ENCODE measurements at places on chromosomes 12 and 14.

GRCh38 chr12:131365821-131366260, 345.0 kb upstream of the SFSWAP start:
- ATAC-seq: no peak

DNA sequence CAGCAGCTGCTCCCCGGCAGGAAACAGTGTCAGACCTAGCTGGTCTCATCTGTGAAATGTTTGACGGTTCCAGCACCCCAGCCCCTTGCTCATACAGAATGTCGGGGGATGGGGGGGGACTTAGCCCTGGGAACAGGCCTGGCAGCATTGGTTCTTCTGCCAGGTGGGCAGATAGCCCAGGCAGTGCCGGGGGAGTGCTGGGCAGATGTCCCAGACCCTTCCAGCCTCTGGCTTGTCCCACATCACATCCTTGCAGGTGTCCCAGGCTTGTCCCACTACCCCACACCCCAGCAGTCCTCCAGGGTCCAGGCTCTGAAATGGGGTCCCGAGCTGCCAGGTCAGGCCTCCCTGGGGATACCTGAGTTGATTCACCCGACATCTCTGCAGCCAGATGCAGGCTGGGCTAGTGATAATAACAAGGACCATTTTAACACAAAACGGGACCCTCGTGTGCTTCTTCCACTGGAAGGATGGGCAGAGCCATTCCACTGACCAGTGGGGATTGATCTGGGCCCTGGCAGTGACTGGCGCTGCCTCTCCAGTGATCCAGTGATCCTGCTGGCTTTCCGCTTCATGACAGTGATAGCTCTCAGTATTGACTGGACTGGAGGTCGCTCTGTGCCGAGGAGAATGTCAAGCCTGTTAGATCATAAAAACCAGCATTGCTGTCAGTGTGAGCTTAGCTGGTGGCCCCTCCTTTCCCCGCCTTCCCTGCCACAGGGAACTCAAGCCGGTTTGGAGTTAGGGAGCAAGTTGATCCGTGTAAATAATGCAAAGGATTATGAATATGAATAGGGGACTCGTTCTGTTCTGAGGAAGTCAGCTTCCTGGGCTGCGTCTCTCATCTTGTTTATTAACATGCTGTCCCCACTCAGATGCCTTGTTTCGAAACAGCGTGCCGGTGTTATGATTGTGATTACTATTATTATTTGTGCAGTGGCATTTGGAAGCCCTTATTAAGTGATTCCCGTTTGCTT, 180.6 kb downstream of the AACS start:
- ATAC-seq: no peak

DNA sequence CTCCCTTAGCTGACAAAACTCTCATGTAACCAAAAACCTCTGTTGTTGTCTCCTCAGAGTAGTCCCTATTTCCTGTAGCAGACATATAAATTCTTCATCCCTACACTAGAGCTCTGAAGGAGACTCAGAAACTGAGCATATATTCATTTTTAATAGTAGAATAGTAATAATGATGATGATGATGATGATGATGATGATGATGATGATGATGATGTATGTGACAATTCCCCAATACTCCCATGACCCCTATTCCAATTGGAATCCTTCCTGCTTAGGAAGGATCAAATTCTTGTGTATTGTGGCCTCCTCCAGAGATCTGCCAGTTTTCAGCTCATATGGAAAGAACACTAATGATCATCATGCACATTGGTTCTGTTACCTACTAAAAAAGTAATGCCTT, 26.7 kb downstream of the RASSF9 start:
- no peak for ATAC-seq

GRCh38 chr12:30200864-30201263, 417.1 kb upstream of the TMTC1 start:
- ATAC-seq: no peak

DNA sequence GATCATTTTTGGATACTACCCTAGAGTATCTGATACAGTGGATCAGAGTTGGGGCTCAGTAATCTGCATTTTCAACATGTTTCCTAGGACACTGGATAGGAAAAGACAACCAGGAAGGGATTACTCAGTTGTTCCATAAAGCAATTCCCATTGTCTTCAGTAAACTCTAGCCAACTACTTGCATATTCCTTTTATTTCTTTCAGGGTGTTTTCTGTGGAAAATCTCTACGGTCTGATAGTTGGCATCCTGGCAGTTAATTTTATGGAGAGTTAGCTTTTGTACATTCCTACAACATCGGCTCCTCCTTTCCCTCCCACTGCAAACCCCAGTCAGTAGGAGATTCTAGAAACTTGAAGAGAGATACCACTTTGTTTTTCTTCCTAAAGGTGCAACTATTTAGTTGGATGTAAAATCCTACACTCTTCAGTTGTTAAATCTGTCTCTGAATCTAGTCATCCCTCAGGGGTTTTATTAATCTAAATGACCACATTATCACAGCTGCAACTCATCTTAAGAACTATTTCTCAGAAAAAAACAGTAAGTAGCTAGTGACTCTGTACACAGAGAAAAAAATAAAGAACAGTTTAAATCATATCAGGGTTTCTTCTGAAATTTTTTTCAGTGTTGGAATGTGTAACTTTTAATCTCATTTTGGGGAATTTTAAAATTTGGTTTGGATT, 103.9 kb downstream of the PDE3A start:
- ATAC-seq: no peak

DNA sequence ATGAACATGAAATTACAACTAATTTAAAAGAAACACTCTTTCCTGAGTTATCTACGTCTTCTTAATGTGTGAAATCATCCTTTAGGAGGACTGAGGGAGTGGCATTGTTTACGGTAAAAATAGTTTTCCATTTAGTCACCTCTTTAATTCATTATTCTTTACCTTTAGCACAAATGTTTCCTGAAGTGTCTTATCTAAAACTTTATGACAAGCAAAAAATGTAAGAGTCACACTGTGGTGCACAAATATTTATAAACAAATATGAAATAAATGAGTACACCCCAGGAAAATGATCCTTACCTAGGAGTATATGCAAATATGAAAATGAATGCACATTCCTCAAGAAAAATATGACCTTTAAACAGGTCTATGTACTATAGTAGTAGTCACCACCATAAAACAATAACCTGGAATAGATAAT, 104.6 kb downstream of the PTPRR start:
- no peak for ATAC-seq

- ATAC-seq: no peak
These were observed 326.4 kb downstream of the RPL10L start for GRCh38 chr14:46325157-46325556.

- no peak for ATAC-seq
These were observed 50.4 kb downstream of the MYRFL start for GRCh38 chr12:69875416-69875935.

GRCh38 chr12:49505672-49506071, 33.2 kb upstream of the KCNH3 start:
- ATAC-seq: no peak

- no peak for ATAC-seq
These were observed 16.0 kb upstream of the RNASE10 start for GRCh38 chr14:20489093-20489994.

DNA sequence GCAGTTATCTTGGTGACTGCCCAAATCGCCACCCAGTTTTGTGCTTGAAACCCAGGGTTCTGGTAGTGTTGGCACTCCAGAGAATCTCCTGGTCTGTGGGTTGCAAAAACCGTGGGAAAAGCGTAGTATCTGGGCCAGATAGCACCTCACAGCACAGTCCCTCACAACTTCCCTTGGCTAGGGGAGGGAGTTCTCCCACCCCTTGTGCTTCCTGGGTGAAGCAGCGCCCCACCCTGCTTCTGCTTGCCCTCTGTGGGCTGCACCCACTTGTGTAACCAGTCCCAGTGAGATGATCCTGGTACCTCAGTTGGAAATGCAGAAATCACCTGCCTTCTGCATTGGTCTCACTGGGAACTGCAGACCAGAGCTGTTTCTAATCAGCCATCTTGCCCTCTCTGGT, 16.4 kb downstream of the CLEC2D start:
- no peak for ATAC-seq

GRCh38 chr12:79935624-79936345, 888 bp upstream of the PPP1R12A start:
- ATAC-seq: peak; percentile 39

GRCh38 chr12:13099066-13099843, 4.2 kb downstream of the GSG1 start:
- no peak for ATAC-seq

GRCh38 chr14:64611358-64612020, 61.7 kb downstream of the PPP1R36 start:
- peak; percentile 60 for ATAC-seq

DNA sequence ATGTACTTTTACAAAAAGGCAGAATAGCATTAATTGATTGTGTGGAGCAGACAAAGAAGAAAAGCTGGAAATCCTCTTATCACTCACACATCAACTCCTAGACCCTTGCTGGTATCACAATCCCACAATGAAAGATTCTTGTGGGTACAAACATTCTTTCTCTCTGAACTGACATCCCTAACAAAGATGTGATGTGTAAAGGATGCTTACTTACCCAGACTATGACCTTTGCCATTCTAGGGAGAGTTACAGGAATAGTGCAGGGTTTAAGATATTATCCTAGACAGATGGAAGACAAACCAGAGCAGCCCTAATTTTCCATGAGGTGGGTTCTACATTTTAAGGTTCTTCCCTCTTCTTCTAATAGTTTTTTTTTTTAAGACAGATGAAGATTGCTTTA, 60.4 kb upstream of the SLC6A15 start:
- no peak for ATAC-seq

DNA sequence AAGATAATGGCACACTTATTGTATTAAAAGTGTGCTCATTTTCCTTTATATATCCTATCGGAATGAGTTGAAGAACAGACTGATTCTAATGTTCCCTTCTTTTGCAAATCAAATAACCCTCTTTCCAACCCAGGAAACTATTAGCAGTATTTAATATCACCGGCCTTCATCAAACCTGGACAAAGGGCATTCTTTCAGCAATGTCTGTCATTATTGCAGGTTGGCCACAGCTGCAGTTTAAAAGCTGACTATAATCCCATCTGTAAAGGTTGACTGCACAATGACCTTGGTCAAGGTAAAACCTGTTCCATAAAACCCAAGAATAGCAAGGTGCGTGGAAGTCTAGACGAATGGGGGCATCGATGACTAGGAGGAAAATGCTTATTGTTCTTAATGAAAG, 472.3 kb upstream of the SOX5 start:
- ATAC-seq: no peak

GRCh38 chr14:43449291-43449690, 1057.8 kb downstream of the FSCB start:
- no peak for ATAC-seq

DNA sequence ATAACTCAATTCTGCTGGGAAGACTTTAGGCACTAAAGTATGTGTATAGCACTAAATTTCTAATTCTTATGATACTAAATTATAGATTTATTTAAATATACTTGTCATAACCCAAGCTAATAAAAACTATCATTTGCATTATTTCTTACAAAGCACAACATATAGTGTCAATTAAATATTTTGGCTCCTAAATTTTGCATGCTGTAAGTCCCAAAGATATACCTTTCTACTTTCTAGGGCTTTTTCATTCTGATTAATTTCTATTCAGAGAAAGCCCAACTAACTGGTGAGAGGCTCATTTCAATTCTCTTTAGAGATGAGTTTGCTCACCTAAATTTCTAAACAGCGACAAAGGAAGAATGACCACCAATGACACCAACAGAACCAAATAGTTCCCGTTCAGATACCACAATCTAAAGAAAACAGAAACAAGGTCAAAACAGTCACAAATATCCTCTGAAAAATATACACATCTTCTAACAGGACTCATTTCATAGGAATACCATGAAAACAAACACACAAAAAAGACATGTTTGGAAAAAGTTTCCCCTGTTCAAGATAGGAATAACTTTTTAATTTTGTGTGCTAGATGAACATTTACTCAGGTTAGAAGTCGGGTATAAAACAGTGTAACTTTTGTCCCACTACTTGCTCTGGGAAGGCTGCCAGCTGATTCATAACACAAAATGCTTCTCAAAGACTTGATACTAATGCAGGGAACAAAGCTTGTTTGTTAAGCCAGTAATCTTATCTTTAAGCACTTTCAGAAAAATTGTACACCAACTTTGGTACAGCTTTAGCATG, 7.6 kb downstream of the SLC38A2 start:
- ATAC-seq: no peak

DNA sequence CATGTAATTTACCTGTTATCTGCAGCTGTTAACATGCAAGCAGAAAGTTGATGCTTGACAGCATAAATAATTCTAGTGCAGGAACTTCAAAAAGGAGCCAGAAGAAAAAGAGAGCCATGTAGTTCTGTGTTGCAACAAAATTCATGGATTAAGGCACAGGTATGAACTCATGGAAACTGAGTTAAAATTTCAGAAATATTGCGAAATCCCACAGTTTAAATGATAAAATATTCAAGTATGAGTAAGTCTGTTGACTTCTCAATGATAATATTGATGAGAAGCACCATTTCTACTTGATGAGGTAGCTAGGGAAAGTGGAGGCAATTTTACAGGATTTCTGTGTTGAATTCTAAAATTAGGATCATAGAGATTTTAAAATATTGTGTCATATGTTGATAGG, 290.9 kb downstream of the TMEM117 start:
- no peak for ATAC-seq

- no peak for ATAC-seq
These were observed 75.8 kb upstream of the OR4E1 start for GRCh38 chr14:21749306-21749868.

GRCh38 chr12:34603382-34604035, 581.2 kb downstream of the ALG10 start:
- ATAC-seq: no peak

- ATAC-seq: no peak
These were observed 102.4 kb upstream of the ATF1 start for GRCh38 chr12:50661300-50662115.
